ENCODE measurements at places on chromosomes 1 and 21.

- no peaks in the 10 kb centered on the region for H3K27me3 ChIP-seq
- H3K27ac ChIP-seq, result peak overlapping the region; percentile 86
- DNase-seq, result no peak
- no peaks in the 10 kb centered on the region for H3K36me3 ChIP-seq
- peaks cover 94% of the 10 kb centered on the region for H3K4me1 ChIP-seq
Observed at GRCh38 chr1:203324105-203325025, 19.0 kb downstream of the BTG2 start.

GRCh38 chr1:210815641-210816550 is 318.1 kb downstream of the KCNH1 start:
- no peak overlapping the region for H3K4me3 ChIP-seq
- no peak overlapping the region for H3K27ac ChIP-seq
- H3K36me3 ChIP-seq, result no peaks in the 10 kb centered on the region
- H3K27me3 ChIP-seq, result peaks cover 9% of the 10 kb centered on the region

DNA sequence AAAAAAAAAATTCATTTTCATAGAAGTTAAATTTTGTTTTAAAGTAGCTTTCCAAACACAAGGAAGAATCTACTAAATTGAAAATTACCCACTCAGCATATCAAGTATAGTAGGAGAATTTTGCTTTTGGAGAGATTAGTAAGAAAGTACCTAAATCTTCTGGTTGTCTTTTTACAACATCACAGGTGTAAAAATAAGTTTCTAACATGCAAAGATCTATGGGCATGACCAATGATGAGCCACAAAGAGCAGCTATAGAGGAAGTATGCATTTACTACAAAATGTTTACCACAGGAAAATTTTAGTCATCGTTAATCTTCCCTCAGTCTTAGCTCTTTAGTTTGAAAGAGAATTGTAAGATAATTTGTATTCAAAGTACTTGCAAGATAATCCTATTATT is 28.1 kb downstream of the ANGPTL3 start:
- no peak for DNase-seq
- peaks cover 12% of the 10 kb centered on the region for H3K4me1 ChIP-seq
- no peak overlapping the region for H3K4me3 ChIP-seq
- H3K27ac ChIP-seq, result no peak overlapping the region
- H3K36me3 ChIP-seq, result peaks cover 21% of the 10 kb centered on the region

DNA sequence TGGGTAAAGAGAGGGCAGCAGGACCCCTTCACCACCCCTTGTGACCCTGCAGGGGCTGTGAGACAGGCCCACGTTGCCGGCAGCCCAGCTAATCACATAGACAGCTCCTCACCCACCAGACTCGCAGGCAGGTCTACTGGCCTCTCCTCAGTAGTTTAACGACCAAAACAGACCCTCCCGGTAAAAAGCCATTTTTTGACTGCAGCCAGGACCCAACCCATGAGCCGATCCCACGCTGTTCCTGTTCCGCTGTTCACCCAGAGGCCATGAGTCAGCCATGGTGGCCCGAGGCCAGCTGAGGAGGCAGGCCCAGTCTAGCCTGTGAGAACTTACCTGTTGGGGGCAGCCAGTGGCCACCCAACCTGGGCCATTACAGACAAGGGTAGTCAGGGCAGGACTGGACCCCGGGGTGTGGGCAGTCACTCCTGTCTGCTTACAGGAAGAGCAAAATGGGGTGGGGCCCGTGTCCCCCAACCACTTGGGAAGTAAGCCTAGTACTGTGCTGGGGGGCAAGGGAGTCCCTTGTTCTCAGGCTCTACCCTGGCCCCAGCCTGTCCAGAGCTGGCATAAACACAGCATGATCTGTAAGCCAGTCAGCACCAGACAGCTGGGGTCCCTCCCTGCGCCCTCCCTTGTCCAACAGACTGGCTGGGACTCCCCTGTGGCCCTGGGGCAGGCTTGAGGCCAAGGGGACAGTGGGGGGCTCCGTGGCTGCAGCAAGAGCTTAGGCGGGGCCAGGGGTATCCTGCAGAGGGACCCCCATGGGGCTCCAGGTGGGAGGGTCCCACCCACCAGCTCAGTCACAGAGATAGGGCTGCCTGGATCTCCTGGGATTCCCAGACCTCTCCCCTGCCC is 61.9 kb downstream of the WNT9A start:
- DNase-seq, result peak; percentile 38
- H3K27ac ChIP-seq, result peak overlapping the region; percentile 59
- H3K4me3 ChIP-seq, result peak overlapping the region; percentile 10
- no peaks in the 10 kb centered on the region for H3K27me3 ChIP-seq
- no peaks in the 10 kb centered on the region for H3K36me3 ChIP-seq

- H3K27me3 ChIP-seq, result no peaks in the 10 kb centered on the region
- H3K27ac ChIP-seq, result no peak overlapping the region
- DNase-seq, result no peak
Observed at GRCh38 chr1:62064829-62065407, 129.7 kb upstream of the L1TD1 start.

DNA sequence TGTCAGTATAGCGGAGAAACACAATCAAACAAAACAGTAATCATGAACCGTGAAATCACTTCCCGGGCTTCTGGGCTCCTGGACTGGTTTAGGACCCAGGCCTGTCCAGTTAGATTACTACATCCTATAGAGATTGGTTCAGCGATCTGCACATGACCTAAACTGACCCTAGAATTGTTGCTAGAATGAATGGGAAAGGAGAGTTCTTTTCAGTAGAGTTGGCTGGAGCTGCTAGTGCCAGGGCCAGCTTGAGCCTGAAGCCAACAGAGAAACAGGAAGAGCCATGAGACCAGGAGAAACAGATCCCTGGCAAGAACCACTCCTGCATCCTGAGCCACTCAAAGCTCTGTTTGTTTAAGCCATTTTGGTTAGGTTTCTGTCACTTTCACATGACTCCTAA is 474.3 kb upstream of the C1orf87 start:
- no peak overlapping the region for H3K4me3 ChIP-seq
- no peak overlapping the region for H3K27ac ChIP-seq
- H3K4me1 ChIP-seq, result no peaks in the 10 kb centered on the region

- H3K27me3 ChIP-seq, result no peaks in the 10 kb centered on the region
- peaks cover 22% of the 10 kb centered on the region for H3K36me3 ChIP-seq
- H3K27ac ChIP-seq, result no peak overlapping the region
Observed at GRCh38 chr1:41102653-41103052, 81.1 kb upstream of the SLFNL1 start.

- no peak overlapping the region for H3K27ac ChIP-seq
- H3K4me3 ChIP-seq, result no peak overlapping the region
- peaks cover 49% of the 10 kb centered on the region for H3K4me1 ChIP-seq
- no peak for DNase-seq
Observed at GRCh38 chr1:160706526-160707235, 4.9 kb downstream of the CD48 start.

DNA sequence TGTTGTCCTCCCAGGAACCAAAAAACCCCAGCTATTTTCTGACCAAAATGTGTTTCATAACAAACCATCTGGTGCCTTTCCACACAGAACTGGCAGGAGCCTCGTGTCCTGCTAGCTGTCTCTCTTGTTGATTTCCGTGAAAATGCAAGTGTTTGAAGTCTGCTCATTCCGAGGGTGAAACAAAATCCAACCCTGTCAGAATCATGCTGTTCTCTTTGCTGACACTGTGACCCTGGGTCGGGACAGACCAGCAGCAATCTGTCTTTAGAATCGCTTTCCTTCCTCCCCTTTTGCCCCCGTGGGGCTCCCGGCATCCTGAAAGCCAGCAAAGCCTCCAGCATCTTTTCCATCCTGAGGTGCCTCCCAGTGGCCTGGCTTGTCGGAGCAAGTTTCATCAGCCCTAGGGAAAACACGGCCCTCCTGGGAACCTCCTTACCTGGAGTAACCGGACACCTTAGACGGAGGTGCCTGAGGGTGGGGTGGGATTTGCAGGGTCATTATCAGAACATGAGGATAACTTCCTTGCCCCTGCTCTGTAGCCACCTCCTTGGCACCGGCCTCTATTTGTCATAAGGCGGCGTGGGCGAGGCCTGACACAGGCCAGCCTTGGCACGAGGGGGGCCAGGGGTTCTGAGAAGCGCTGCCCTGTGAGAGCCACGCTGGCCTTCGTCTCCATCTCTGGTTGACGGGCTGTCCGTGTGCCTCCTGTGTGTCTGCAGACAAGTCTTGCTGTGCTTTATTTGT is 24.9 kb downstream of the LDLRAP1 start:
- peaks cover 89% of the 10 kb centered on the region for H3K4me1 ChIP-seq
- no peak overlapping the region for H3K4me3 ChIP-seq
- no peak for DNase-seq
- peak overlapping the region; percentile 48 for H3K27ac ChIP-seq

GRCh38 chr1:175675017-175675416 is 68.4 kb downstream of the TNR start:
- no peaks in the 10 kb centered on the region for H3K4me1 ChIP-seq
- H3K4me3 ChIP-seq, result no peak overlapping the region
- H3K27me3 ChIP-seq, result peaks cover 6% of the 10 kb centered on the region
- no peaks in the 10 kb centered on the region for H3K36me3 ChIP-seq

DNA sequence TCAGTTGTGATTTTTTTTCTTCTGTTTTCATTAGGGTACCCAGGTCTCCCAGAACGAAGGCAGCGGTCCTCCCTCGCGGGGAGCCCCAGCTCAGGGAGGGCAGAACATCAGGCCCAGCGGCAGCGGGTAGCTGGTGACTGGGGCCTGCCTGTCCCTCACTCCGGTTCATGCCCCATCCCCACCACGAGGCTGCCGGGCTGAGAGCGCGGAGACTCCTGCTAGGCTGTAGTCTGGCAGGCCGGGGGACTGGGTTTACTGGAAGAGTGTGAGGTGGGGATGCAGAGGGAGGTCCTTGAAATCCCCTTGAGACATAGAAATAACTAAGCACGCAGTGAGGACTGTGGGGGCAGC is 10.5 kb downstream of the BRINP2 start:
- no peak for DNase-seq
- peaks cover 39% of the 10 kb centered on the region for H3K27me3 ChIP-seq
- H3K4me1 ChIP-seq, result peaks cover 8% of the 10 kb centered on the region
- no peak overlapping the region for H3K27ac ChIP-seq
- peak overlapping the region; percentile 19 for H3K4me3 ChIP-seq

GRCh38 chr1:2416403-2416802 is 4.0 kb upstream of the PEX10 start:
- H3K27me3 ChIP-seq, result no peaks in the 10 kb centered on the region
- peak overlapping the region; percentile 84 for H3K4me3 ChIP-seq
- peaks cover 38% of the 10 kb centered on the region for H3K4me1 ChIP-seq

DNA sequence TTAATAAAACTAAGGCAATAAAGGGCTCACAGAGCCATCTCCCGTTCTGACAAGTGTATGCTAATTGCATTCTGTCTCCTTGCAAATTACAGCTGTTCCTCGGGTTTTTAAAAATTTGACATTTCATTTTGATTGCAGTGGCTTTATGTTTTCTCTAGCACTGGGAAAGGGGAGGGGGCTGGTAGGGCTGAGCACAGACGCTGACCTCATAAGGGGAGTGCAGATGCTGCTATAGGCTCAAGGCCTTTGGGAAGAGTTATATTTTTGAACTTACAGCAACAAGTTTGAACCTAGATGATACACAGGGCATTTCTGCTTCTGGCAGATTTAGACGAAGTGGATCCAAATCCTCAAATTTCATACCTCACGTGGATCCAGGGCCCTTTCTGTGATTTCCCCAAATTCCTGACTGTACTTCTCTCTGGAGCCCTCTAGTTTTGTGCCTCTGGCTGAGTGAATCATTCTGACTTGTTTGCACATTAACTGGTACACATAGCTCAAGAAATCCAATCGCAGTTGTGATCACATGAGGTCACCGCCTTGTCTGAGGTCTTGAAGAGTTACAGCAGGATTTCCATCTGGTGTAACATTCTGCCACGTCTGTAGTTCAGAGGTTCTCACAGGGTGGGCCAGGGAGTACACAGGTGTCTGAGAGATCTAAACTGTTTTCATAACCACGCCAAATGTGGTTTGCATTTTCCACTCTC is 230.3 kb downstream of the C1orf94 start:
- no peaks in the 10 kb centered on the region for H3K36me3 ChIP-seq
- no peak overlapping the region for H3K27ac ChIP-seq
- H3K4me3 ChIP-seq, result no peak overlapping the region
- DNase-seq, result no peak
- peaks cover 13% of the 10 kb centered on the region for H3K27me3 ChIP-seq

GRCh38 chr1:177256153-177257075 is 85.7 kb downstream of the BRINP2 start:
- no peaks in the 10 kb centered on the region for H3K4me1 ChIP-seq
- no peak for DNase-seq
- H3K4me3 ChIP-seq, result no peak overlapping the region
- no peaks in the 10 kb centered on the region for H3K36me3 ChIP-seq
- no peaks in the 10 kb centered on the region for H3K27me3 ChIP-seq

- H3K36me3 ChIP-seq, result no peaks in the 10 kb centered on the region
- no peak for DNase-seq
- H3K4me3 ChIP-seq, result no peak overlapping the region
- H3K4me1 ChIP-seq, result no peaks in the 10 kb centered on the region
Observed at GRCh38 chr1:19675797-19676196, 11.1 kb downstream of the HTR6 start.

All from activated T-cell treated with anti-CD3 and anti-CD28 coated beads, Interleukin-2, amount 50 U/mL, for 24 hours (primary cell).